ENCODE measurements at places on chromosomes 4 and X. TPM values are rescaled to one million over a fixed set of nuclear protein-coding genes. Genes with fewer than 3 reads are reported as not detected.

Gene GSX2
- not detected for total RNA-seq

Gene IDUA
- total RNA-seq, result 25.5 TPM

Gene TLR7
- not detected for total RNA-seq

Gene COL4A6
- total RNA-seq, result not detected

Gene PRRG3
- total RNA-seq, result not detected

Gene S100P
- 3.4 TPM for total RNA-seq

Gene STARD8
- total RNA-seq, result 7.9 TPM

Gene CLTRN
- total RNA-seq, result 0.23 TPM

Gene USP53
- 6.6 TPM for total RNA-seq

Gene DUSP21
- total RNA-seq, result not detected

Gene TCEAL4
- total RNA-seq, result 6.1 TPM

Gene ENOX2
- 17.7 TPM for total RNA-seq

Gene NUDT11
- 6.1 TPM for total RNA-seq

Gene LRAT
- total RNA-seq, result not detected

Gene ETDA
- not detected for total RNA-seq

Gene ABCD1
- total RNA-seq, result 10.1 TPM

Gene JCHAIN
- total RNA-seq, result not detected

Gene CLDN34
- total RNA-seq, result not detected

Gene PCDH18
- total RNA-seq, result not detected

Gene SPANXN4
- total RNA-seq, result not detected

Gene CTAG1A
- not detected for total RNA-seq

Gene NAT8L
- total RNA-seq, result 3.5 TPM

Gene USP51
- 2.9 TPM for total RNA-seq
